ENCODE measurements at places on chromosomes 11 and 22.

GRCh38 chr11:72423840-72424239, 10.5 kb downstream of the CLPB start:
- no peak for DNase-seq

DNA sequence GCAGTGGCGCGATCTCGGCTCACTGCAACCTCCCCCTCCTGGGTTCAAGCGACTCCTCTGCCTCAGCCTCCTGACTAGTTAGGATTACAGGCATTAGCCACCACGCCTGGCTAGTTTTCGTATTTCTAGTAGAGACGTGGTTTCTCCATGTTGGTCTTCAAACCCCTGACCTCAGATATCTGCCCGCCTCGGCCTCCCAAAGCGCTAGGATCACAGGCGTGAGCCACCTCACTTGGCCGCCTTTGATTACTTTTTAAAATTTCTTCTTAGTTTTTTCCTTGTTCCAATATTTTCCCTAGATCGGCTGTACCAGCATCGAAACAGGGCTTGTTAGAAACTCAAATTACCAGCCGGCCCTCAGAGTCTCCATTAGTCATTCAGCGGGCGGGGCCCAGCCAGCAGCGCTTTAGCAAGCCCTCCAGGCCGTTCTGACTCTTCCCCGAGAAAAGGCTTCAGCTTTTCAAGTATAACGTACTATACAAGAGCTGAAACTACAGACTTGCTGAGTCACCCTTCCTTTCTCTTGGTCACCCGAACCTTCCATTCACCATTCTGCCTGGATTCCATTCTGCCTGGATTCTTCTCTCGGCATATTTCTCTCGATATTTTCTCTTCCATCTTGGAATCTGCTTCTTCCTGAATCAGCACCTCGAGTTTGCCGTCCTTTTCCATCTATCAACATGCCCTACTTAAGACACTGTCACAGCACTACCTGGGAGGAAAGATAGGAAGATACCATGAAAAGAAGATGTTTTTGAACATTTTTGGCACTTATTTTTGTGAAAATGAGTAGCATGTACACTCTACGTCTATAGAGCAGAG, 6.7 kb upstream of the CAPRIN1 start:
- no peak for DNase-seq

DNA sequence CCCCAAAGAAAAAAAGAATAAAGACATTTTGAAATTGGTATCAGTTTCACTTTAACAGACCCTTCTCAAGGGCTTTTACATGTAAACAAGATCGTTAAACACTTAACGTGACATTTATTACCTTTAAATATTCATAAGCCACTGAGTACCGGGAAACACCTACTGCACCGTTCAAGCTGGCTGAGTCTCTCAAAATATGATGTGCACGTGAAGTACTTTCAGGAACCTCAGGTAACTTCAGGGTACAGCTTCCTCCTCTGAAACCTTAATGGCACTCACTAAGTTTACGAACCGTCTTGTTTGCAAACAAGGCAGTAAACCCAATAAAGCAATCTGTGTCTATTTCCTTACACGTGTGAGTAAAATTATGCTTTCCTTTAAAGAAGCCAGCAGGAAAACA, 105.5 kb upstream of the TENM4 start:
- no peak for DNase-seq

- DNase-seq = no peak
Measured at GRCh38 chr11:24155792-24156191, 341.1 kb upstream of the LUZP2 start.

- peak; percentile 38 for DNase-seq
Measured at GRCh38 chr22:20211997-20212753, 55.9 kb downstream of the RTN4R start.

GRCh38 chr11:9187616-9188015, 77.5 kb downstream of the DENND5A start:
- DNase-seq = no peak

DNA sequence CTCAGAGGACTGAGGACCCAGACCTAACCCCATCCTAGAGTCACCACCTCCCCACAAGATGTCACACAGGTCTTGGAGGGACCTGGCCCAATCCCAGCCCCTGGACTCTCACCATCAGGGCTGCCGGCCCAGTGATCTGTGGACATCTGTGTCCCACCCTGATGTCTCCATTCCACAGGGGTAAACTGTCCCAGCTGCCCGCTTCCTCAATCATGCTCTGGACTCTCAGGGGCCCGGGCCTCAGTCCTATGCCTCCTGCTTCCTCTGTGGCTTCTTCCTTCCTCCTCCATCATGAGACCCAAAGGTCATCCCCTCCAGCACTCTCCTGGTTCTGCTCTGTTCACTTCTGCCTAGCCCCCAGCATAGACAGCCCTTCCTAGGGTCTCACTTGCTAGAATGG, 32.2 kb downstream of the ARAP1 start:
- no peak for DNase-seq

- DNase-seq = no peak
Measured at GRCh38 chr22:36486619-36487384, 5.4 kb upstream of the TXN2 start.
